Breast epithelium (tissue), 4 donors: ENCODE measurements at places on chromosomes 5 and 9. TPM values are rescaled to one million over a fixed set of nuclear protein-coding genes. Genes with fewer than 3 reads are reported as not detected.

The EQTN gene
- total RNA-seq: 0.98 TPM

The LCN2 gene
- 38.5 TPM for total RNA-seq

The TUSC1 gene
- total RNA-seq: 22.6 TPM

The TNFSF8 gene
- 9.8 TPM for total RNA-seq

DNA sequence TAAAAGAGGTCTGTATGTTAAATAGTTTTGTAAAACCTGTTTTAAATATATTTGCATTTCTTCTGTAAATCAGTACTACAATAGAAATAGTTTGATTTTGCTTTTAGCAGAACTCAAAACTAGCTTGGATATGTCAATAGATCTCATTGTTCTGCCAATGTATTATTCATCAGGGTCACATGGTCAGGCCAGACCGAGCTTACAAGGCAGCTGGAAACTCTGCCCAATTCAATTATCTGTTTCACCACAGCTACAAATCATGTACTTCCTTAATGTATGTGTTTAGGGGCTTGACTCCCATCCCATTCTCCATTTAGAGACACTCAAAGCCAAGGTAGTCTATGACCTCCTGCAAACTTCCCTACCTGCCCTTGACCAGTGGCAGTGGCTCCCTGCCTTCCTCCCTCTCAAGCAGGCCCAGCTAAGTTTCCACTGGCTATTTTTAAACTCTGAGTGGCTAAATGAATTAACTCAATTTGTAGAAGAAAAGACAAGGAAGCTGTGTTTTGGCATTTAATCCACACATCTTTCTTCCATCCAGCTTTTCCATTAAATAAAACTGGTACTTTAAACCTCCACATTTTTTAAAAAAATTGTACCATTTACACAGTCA is 46.4 kb upstream of the SELENOP start:
- no peaks in the 10 kb centered on the region for H3K36me3 ChIP-seq
- H3K27me3 ChIP-seq: no peaks in the 10 kb centered on the region
- H3K4me1 ChIP-seq: peaks cover 9% of the 10 kb centered on the region
- DNase-seq: no peak
- peak overlapping the region; percentile 89 for H3K27ac ChIP-seq

GRCh38 chr9:97908705-97909104 is 13.6 kb downstream of the TRMO start:
- DNase-seq: no peak
- H3K27me3 ChIP-seq: no peaks in the 10 kb centered on the region
- no peaks in the 10 kb centered on the region for H3K4me1 ChIP-seq
- H3K27ac ChIP-seq: no peak overlapping the region
- H3K4me3 ChIP-seq: no peak overlapping the region

GRCh38 chr5:94102849-94103248 is 361.4 kb upstream of the POU5F2 start:
- H3K27me3 ChIP-seq: no peaks in the 10 kb centered on the region
- no peaks in the 10 kb centered on the region for H3K4me1 ChIP-seq
- H3K27ac ChIP-seq: no peak overlapping the region
- DNase-seq: no peak

DNA sequence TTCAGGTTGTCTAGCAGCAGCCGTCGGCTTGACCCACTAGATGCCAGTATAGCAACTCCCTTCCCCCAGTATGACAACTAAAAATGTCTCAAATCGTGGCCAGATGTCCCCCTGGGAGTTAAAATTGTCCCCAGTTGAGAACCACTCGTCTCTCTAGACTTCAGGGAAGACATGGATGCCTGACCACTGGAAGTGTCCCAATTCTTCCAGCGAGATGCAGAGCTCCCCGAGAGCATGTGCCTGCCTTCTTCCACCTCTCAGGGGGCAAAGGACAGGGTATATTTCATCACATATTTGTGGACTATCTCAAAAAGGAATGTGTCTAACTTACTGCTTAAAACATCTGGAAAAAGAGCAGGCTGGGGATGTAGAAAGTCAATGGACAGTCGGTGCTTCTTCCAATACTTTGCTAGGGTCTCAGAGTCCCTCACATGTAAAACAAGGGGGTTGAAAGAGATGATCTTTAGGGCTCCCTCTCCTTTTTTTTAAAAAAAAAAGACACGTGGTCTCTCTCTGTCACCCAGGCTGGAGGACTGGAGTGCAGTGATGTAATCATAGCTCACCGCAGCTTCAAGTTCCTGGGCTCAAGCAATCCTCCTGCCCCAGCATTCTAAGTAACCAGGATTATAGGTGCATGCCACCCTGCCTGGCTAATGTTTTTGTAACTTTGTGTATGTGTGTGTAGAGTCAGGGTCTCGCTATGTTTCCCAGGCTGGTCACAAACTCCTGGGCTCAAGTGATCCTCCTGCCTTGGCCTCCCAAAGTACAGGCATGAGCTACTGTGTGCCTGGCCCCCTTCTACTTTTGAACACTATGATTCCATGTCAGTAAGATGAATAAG is 190.6 kb downstream of the DAB2IP start:
- no peaks in the 10 kb centered on the region for H3K27me3 ChIP-seq
- no peaks in the 10 kb centered on the region for H3K4me1 ChIP-seq
- H3K36me3 ChIP-seq: no peaks in the 10 kb centered on the region
- H3K27ac ChIP-seq: no peak overlapping the region
- H3K4me3 ChIP-seq: no peak overlapping the region

- H3K36me3 ChIP-seq: no peaks in the 10 kb centered on the region
- H3K4me1 ChIP-seq: no peaks in the 10 kb centered on the region
- H3K4me3 ChIP-seq: no peak overlapping the region
Measured at GRCh38 chr9:123349691-123350480, 6.1 kb upstream of the CRB2 start.

GRCh38 chr5:149223081-149223848 is 48.4 kb upstream of the AFAP1L1 start:
- no peaks in the 10 kb centered on the region for H3K36me3 ChIP-seq
- H3K4me1 ChIP-seq: no peaks in the 10 kb centered on the region
